IPS-NIHi11 (cell line): ENCODE measurements at places on chromosomes 11 and 22.

GRCh38 chr11:102833731-102834130 is 9.7 kb downstream of the MMP3 start:
- no peak for DNase-seq

DNA sequence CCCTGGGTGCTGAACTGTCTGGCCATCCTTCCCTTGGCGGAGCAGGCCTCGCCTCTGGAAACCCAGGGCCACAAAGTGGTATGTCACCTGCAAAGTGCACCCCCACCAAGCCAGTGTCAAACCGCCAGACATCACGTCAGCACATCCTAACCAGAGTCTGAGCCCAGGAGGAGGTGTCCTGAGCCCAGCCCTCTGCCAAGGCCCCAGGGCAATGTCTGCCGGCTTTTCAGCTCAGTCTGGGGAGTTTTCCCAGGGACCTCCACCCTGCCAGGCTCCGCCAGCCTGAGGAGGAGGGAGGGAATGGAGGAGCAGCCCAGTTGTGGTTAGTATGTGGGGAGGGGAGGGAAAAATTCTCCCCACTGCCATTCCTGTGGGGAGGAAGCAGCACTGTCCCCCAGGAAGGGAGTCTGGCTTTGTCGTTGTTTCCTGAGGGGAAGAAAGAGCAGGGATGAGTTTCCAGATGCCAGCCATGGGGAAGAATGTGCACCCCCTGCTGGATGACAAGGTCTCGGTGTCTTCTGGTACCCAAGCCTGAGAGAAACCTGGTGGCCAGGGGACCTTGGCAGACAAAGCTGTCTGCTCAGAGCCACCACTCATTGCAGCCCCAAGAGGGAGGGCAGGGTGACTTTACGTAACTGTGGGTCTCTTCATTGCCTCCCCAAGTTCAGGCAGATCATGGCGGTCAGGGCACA is 81.4 kb upstream of the CD82 start:
- DNase-seq = peak; percentile 58

DNA sequence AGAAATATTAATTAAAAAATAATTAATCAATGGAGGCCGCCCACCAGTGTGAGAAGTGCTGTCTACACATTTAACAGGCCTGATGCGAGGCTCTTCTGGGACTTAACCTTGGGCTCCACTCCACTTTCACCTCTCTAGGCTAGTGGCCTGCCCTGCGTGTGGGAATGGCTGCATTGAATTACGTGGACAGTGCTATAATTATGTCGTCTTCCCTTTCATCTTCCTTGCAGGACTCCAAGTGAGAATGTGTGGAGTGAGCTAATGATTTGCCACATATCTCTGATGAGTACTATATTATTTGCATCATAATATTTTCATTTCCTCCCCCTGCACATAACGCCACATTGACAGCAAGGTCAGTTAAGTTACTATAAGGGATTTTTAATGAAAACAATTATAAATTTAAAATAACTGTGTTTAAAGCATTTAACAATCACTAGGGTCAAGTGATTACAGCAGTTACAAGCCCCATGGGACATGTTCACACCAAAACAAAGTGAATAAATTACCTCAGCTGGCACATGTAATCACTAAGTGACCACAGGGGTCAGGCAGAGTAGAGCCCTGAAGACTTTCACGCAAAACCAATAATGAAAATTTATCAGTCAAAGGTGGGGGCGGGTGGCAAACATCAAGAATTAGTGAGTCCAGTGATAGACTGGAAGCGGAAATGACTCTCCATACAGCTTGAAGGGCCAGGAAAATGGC is 63.5 kb downstream of the MPPED2 start:
- no peak for DNase-seq

GRCh38 chr11:19954899-19955298 is 205.4 kb downstream of the DBX1 start:
- no peak for DNase-seq

GRCh38 chr22:44638971-44639760 is 62.8 kb upstream of the PRR5 start:
- DNase-seq = no peak

DNA sequence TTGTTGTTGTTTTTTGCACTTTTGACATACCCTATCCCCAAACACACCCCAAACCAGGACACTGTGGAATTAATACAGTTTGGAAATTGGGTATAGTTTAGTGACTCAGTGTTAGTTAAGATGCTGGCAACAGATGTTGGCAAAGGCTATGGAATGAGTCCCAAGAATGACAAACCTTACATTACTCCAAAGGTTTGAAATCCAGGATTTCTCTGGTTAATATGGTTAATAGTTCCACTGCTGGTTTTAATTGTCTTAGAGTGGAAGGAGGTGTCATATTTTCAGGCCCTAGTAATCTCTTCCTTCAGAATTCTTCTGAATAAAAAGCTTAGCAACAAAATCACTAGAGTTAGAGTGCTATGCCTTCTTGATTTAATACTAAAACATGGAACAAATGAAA is 775 bp downstream of the LPXN start:
- DNase-seq = no peak

DNA sequence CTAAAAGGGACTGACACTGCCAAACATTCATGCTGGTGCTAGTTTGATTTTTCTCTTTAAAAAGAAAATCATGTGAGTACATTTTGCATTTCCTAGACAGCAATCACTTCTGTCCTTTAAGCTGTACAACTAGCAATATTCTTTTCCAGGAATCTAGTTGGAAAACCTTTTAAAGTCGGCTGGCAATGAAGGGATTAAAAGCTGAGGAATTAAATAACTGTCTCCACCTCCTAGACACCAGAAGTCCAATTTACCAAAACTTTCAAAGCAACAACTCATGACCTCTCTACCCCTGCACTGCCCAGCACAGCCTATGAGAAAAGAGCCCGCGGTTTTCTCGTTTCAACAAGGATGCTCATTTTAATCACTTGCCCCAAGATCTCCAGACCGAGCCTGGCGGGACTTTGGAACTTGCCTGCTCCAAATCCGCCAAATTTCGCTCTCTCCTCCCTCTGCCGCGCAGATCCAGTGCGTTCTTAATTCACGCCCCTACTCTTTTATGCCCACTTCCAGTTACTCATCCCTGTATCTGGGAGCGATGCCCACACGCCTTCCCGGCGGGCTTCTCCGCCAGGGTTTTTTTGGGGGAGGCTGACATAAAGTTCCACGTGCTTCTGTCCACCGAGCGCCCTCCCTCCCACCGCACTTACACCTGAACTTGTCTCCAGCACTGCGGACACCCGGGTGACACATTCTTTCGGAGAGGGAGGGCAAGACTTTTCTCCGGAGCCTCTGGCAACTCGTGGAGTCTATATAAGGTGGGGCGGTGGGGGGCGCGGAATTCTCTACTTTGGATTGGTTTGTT is 2.5 kb downstream of the MPPED2 start:
- DNase-seq = peak; percentile 27

DNA sequence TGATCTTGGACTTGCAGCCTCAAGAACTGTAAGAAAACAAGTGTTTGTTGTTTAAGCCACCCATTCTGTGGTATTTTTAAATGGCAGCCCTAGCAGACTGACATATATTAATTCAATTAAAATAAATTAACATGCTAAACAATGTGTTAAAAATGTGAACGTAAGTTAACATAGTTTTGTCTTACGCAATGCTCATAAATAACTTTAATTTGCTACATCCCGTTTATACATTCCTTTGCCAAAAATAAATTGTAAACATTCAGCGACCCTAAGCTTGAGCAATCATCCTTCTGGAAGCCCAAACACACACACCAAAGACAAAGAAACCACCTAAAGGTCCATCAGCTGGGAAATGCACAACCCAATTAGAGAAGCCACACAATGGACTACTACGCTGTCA is 70.4 kb downstream of the CELSR1 start:
- no peak for DNase-seq

GRCh38 chr11:116057000-116057399 is 552.8 kb upstream of the CADM1 start:
- no peak for DNase-seq

- no peak for DNase-seq
Measured at GRCh38 chr22:50706481-50707125, 31.4 kb upstream of the ACR start.

GRCh38 chr11:22049276-22049675 is 143.6 kb upstream of the ANO5 start:
- DNase-seq = no peak

DNA sequence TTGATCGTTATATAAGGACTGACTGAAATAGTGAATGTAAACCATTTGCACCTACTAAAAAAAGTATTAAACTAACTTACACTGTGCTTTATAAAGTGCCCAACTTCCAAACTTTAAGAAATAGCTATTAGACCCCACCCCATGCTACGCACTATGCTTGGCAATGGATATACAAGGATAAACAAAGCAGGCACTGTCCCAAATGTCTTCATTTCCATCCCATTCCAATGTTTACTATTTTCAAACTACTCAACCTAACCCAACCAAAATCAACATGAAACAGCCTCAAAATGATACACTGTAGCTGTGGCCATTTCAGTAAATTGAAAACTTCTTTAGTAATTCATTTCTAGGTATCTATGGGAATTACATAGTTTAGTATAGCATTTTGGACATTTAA is 12.5 kb downstream of the PHF21A start:
- DNase-seq = no peak

GRCh38 chr11:113828191-113828590 is 47.2 kb downstream of the USP28 start:
- DNase-seq = no peak

DNA sequence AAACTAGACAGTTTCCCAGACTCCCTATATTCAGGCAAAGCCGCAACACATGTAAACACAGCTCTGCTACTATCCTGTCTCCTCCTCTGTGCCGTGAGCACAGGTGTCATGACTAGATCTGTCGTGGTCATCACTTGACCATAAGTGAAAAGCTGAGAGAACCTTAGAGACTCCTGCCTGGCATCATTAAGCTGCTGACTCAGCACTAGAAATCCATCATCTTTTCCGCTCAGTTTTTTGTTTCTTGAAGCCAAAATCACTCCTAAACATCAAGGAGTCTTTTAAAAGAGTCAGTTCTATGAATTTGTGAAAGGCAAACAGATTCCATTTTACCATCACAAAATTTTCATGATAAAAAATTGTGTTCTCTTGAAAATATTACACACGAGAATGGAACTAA is 102.5 kb upstream of the TP53AIP1 start:
- no peak for DNase-seq

- no peak for DNase-seq
Measured at GRCh38 chr11:61837411-61838005, 9.4 kb downstream of the FADS2 start.

GRCh38 chr22:32245042-32245441 is 10.1 kb downstream of the SLC5A4 start:
- no peak for DNase-seq
